ENCODE measurements at places on chromosomes 2 and 18.
A peak's percentile ranks its signal among the peaks of the same experiment; 100 is the strongest.

DNA sequence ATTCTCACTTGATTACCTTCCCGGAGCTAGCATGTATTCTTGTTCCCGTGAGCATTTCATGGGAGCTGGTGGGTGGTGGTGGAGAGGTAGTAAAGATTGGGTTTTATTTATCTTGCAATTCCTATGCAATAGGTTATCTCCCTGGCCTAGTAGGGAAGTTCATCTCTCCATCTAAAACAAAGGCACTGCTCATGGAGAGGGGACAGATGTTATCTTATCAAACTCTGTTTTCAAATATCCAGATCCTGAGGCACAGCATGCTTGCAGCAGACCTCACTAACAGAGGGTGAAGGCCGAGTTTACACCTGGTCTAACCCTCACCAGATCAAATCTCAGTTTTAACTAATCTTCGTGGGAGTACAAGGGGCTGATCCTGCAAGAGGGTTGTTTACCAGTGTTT, 98.9 kb downstream of the CYRIA start:
- DNase-seq, result no peak

DNA sequence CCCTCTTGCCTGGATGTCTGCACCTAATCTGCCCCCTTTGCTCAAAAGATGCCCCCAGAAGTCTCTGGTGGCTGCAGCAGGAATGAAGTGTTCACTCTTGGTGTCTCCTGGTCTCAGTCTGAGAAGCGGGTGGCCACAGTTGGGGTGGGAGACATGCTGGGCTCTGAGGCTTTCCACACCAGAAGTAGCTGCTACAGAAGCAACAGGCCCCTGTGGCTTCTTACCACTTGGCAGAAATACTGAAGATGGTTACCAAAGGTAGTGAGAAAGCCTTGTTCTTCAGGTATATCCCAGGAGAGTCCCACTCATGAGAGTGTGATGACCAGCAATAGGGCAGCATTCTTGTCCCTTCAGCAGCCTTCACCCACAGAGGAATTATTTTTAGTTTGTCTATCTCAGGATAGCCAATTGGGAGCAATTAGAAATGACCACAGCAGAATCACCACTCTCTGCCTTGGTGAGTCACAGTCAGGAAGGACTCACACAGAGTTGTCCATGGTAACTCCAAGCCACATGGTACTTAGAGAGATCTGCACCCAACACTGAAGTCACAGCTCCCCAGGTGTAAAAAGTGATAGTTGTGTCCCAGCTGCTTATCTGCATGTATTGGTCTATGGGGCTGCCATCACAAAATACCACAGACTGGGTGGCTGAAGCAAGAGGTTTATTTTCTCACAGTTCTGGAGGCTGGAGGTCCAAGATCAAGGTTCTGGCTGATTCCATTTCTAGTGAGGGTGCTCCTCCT, 169.8 kb upstream of the ID2 start:
- no peak for DNase-seq

- no peak for DNase-seq
Observed at GRCh38 chr2:20652141-20652540, 1.2 kb upstream of the HS1BP3 start.

GRCh38 chr2:215737477-215737876, 275.9 kb downstream of the MREG start:
- DNase-seq, result no peak

GRCh38 chr2:23381084-23381483, 3.9 kb upstream of the KLHL29 start:
- peak; percentile 80 for DNase-seq

DNA sequence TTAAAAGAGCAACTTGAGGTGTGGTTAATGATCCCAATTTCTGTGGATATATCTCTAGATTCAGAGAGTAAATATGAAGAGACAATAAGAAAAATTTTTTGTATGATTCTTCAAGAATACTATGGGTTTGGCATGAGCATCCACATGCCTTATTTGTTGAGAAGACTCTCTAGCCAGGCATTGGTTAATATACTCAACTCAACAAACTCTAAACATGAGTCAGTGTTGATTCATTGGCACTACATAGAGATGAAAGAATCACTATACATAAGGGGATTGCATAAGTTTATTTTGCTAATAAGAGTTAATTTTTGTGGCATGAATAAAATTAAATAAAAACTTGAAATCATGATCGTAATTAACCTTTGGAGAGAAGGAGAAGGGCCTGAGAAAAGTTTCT, 930.2 kb upstream of the LRRTM1 start:
- no peak for DNase-seq

GRCh38 chr2:221085341-221085900, 486.7 kb downstream of the EPHA4 start:
- DNase-seq, result peak; percentile 59

- DNase-seq, result no peak
Observed at GRCh38 chr2:201904538-201905420, 98.4 kb downstream of the CDK15 start.

DNA sequence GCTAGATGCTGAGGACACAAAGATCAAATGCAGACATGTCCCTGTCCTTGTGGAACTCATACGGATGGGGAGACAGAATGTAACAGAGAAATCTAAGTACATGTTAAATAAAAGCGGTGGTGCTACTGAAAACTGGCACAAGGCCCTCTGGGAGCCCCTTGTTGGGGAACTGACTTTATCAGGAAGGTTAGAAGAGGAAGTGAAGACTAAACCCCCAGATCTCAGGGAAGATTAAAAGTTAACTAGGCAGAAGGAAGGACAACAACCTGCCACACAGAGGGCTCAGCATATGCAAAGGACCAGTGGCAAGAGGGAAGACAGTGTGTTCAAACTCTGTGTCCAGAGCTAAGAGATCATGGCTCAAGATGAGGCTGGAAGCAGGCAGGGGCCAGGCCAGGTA, 4.8 kb downstream of the CACNB4 start:
- DNase-seq, result no peak

DNA sequence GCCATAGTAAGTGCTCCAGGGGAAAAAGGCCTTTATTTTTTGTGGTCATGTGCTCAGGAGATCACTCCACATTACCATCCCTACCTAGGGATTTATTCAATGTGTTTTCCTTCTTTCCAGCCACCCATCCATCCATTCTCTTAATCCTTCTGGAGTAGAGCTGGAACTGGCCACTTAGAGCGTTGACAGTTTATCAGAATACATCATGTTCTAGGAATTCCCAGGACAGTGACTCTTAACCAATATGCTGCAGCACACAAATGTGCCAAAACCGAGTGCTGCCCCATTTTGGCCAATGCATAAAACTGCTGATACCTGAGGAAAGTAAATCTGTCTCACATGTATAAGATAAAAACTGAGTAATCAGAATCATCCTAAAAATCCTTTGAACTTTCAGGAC, 63.7 kb downstream of the FARSB start:
- no peak for DNase-seq

- DNase-seq, result peak; percentile 33
Observed at GRCh38 chr2:55891671-55892094, 31.9 kb downstream of the EFEMP1 start.

DNA sequence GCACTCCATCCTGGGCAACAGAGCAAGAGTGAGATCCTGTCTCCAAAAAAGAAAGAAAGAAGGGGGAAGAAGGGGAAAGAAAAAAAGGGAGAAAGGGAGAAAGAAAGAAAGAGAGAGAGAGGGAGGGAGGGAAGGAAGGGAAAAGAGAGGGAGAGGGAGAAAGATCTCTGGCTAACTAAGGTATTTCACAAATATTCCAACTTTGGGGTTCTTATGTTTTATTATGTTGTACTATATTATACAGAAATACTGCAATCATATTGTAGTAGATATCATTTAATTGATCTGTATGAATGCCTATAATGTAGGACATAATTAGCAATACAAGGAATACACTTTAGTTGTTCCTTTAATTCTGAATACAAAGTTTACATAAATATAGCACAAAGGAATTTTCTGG, 70.1 kb upstream of the STAM2 start:
- DNase-seq, result no peak

- peak; percentile 15 for DNase-seq
Observed at GRCh38 chr2:102618452-102619413, 620 bp upstream of the SLC9A2 start.

DNA sequence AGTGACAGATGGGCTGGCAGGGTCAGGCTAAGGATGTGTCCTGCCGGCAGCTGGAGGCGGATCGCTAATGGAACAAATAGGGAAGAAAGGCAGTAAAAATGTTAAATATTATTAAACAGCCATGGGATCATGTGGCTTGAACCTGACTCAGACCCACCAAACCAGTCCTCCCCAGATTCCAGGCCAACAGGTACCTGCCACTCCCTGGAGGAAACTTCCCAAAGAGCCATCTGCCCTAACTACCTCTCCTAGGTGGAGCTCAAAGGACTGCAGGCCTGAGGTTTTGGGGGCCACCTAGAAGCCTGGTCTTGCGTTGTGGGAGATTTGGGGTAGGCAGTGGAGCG, 34.3 kb downstream of the CIB4 start:
- DNase-seq, result no peak

- no peak for DNase-seq
Observed at GRCh38 chr2:233108611-233109490, 48.7 kb downstream of the INPP5D start.

- DNase-seq, result no peak
Observed at GRCh38 chr2:147863835-147864234, 19.0 kb downstream of the ACVR2A start.

GRCh38 chr2:186950694-186951093, 101.7 kb upstream of the ZSWIM2 start:
- DNase-seq, result peak; percentile 5

GRCh38 chr2:2230433-2230817, 100.7 kb downstream of the MYT1L start:
- no peak for DNase-seq

DNA sequence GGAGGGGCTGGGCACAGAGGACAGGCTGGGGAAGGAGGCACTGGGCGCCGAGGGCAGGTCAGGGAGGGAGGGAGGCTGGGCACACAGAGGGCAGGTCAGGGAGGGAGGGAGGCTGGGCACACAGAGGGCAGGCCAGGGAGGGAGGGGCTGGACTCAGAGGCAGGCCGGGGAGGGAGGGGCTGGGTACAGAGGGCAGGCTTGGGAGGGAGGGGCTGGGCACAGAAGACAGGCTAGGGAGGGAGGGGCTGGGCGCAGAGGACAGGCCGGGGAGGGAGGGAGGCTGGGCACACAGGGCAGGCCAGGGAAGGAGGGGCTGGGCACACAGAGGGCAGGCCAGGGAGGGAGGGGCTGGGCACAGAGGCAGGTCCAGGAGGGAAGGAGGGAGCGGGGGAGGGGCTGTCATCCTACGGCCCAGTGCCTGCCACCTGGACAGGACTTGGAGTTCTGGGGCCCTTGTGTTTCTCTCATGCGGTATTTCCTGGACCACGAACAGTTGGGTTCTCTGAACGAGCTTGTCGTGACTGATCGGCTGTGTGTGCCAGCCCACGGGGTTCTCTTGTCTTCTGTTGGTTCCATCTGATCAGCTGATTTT, 46.7 kb upstream of the KCNG2 start:
- DNase-seq, result no peak

DNA sequence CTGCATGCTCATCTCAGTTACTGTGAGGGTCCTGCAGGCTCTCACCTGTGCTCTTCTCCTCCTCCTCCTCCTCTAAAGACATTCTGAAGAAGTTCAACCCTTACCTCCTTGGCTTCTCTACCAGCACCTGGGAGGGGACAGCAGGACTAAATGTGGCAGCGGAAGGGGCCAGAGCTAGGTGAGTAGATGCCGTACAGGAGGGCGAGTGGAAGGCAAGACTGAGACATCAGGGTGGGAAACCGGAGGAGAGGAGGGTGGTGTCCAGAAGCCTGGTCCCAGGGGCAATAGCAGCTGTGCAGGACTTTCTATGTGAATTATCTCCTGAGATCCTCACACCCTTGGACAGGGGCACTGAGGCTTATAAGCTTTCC, 124.9 kb downstream of the PLB1 start:
- no peak for DNase-seq

DNA sequence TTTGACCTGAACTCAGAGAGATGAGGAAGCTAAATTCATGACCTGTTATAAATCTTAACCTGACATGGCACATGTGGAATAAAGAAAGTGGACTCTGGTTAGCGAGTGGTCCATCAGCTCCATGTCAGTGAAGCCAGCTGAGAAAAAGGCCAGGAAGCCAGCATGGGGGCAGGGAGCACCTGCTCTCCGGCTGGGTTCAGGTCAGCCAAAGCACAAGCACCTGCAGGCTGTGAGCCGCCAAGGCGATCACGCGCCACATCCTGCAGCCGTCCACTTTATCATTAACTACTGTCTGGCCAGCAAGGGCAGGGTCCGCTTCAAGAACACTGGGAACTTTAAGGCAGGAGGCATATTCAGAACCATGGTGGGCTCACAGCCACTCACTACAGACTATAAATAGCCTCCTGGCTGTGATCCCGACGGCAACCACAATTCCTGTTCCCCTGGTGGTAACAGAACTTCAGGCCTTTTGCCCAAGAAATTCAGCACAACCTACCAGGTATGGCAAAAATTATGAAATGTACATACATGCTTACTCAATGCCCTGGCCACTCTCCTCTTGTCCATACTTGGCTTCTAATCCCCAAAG, 35.5 kb downstream of the ACVR1 start:
- peak; percentile 79 for DNase-seq

DNA sequence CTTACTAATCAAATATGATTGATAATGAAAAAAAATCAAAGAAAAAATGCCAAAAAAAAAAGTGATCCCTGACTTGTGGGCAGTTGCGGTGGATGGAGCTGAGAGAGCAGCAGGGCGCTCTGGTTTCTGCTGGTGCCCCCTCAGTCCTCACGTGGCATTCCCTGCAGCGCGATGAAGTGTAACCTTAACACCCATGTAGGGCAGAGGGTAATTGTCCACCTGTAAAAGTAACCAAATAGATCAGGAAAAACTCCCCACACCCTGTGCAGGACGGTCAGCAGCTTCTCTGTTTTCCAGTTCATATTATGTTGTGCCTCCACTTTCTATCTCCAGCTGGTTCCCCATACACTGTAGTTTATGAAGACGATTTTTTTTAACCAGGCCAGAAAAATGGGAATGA, 25.0 kb downstream of the COA5 start:
- DNase-seq, result no peak

GRCh38 chr2:216147172-216148131, 38.3 kb downstream of the XRCC5 start:
- DNase-seq, result no peak

DNA sequence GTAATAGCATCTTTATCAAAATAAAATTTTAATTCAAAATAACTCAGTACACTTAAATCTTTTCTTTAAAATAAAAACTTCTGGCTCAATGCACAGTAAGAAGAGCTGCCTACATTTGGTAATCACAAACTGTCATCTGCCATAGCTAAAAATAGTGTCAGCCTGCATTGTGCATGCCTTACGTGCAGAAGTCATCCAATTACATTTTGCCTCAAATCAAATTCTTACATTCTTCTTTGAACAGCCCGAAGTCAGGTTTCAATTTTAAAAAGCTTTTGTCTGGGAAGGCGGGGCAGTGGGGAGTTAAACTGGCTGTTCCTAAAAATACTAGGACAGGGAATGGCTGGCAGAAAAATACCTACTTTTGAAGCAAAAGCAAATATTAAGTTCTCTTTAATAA, 51.1 kb downstream of the RTN4 start:
- peak; percentile 85 for DNase-seq

GRCh38 chr2:133553838-133554408, 14.3 kb downstream of the NCKAP5 start:
- DNase-seq, result no peak

GRCh38 chr2:241103176-241103595, 1.1 kb upstream of the MTERF4 start:
- no peak for DNase-seq

Measured in fibroblast of lung (primary cell).